ENCODE measurements at places on chromosomes 7 and 10.
A peak's percentile ranks its signal among the peaks of the same experiment; 100 is the strongest.

DNA sequence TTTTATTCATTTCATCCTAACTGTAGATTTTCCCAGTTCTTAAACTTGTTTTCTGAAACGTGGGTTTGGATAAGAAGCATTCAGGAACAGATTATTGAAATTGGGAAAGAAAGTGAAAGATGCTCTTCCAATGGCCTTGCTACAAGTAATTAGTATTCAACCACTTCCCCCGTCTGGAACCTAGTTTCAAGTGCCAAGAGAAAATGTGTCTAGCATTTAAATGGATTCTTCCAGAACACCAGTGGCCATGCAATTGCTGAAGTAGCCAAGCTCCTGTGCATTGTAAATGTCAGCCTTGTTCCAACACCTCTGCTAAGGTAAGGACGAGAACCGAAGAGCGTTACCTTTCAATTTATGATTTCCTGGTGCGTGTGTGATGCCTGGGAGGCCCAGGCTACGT, 68.2 kb downstream of the PFKFB3 start:
- DNase-seq, result no peak

DNA sequence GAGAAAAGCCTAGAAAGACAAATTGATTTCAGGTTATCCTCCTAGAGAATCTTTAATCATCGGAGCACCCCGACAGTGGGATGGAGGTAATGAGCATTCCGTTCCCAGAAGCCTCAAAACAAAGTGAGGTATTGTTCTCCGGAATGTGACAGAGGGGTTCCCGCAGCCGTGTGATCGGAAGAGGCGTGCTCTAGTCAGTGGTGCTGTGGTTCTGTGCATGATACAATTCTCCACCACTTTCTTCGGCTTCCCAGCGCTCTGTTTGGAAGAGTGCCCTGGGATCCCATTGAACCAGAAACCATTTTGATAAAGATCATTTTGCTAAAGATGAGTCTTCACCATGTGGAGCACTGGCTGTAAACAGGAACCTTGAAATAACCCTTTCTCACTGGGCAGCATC, 434.6 kb downstream of the PAXIP1 start:
- DNase-seq, result no peak

DNA sequence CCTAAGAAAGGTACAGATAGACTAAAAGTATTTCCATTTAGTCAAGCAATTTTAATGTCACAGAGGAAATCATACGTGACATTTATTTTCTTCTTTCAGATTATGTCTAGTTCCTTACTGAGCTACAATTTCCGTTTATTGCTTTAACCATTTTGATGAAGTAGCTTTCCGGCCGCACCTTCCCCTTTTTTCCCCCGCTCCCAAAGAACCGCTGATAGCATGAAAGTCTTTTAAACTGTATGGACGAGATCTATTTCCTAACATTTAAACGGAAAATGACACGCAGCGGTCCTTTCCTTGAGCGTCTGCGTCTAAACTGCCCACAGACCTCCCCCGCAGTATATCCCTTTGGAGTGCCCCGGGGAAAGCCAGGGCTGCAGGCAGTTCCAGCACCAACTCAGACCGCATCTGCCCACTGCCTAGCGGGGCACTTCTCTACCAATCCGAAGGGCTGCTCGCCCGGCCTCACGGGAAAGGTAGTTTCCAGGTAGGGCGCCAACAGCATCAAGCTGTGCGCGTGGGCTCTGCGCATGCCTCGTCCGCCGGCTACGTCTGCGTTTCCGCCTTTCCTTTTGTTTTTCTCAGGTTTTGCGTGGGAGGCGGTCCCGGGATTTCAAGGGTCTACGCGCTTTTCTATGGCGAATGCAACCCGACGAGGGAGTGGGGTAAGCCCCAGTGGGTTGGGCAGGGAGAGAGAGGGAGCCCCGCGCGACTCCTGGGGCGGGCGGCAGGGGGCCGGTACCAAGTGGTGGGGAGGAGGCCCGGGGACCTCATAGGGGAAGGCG, at the start of gene ZNF33A:
ZNF33A (plus strand) TSS at position 557 of the 785 bp plus-strand sequence. CDS start 1,667 bp downstream, outside the sequence.
- peak; percentile 94 for DNase-seq

GRCh38 chr10:60155943-60156683, 233.6 kb downstream of the ANK3 start:
- DNase-seq, result no peak

GRCh38 chr10:69250041-69250440, 28.3 kb upstream of the HK1 start:
- no peak for DNase-seq

- DNase-seq, result peak; percentile 47
Observed at GRCh38 chr10:80407812-80408241, 524 bp upstream of the PRXL2A start.

Measured in NCI-H345 (cell line).